ENCODE measurements at places on chromosomes 6 and 20.
A peak's percentile ranks its signal among the peaks of the same experiment; 100 is the strongest.

DNA sequence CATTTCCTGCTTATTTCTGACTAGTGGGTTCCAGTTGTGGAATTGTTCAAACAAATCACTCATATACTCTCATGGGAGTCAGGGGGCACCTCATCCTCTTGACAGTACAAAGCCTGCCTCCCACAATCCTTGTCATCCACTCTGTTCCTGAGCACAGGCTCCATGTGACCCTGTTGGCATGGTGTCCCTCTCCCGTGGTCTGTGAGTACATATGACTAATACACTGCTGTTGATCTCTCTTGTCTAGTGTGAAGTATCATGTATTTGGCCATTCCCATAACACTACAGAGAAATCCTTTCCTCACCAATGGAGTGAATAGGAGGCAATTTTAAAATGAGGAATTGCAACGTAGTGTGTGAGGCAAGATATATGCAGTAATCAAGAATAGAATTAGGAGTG is 185.3 kb downstream of the OGFRL1 start:
- no peak for DNase-seq

DNA sequence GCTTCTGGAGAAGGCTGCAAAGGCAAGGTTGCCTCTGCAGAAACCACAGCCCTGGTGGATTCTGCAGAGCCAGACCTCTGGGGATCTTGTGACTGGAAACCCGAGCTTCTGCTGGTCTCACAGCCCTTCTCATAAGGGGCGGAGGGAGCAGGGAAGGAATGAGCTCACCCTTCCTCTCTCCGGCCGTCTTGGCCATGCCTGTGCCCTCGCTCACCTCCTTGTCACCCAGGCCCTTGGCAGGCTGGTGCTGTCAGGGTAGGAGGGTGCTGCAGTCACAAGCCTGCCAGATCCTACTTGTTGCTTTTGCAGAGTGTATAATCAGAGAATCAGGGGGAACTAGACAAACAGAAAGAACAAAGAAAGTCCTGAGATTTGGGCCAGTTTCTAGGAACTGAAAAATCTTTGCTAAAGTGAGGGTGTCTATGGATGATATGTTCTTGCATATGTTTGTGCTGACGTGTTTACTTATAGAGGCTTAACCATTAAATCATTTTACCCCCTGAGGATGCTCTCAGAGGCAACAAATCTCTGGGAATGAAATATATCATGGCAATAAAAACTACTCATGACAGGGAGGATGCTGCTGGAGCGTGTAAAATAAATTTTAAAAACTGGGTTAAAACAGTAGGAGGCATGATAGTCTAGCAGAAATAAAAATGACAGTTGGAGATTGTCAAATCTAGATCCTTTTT is 244.9 kb upstream of the SOX4 start:
- DNase-seq: peak; percentile 64

GRCh38 chr6:41053041-41053440 is at the start of gene APOBEC2:
APOBEC2 (plus strand) TSS chr6:41053202; CDS start chr6:41053348, 146 bp downstream.
- DNase-seq: no peak

DNA sequence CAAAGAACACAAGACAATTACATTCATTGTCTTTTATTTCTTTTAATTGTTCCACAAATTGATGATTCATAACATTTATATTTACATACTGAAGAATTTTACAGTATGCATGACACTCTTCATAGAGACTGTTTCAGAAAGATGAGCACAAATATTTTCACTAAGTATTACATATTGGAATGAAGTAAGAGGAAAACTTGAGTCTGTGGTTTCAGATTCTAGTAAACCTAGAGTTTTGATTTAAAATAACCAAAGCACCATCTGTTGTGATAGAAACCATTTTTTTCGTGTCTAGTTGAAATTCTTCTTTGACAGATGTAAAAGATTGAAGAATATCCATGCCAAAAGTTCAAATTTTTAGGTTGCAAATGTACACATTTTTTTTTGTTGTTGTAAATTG is 32.1 kb upstream of the OPN5 start:
- no peak for DNase-seq

DNA sequence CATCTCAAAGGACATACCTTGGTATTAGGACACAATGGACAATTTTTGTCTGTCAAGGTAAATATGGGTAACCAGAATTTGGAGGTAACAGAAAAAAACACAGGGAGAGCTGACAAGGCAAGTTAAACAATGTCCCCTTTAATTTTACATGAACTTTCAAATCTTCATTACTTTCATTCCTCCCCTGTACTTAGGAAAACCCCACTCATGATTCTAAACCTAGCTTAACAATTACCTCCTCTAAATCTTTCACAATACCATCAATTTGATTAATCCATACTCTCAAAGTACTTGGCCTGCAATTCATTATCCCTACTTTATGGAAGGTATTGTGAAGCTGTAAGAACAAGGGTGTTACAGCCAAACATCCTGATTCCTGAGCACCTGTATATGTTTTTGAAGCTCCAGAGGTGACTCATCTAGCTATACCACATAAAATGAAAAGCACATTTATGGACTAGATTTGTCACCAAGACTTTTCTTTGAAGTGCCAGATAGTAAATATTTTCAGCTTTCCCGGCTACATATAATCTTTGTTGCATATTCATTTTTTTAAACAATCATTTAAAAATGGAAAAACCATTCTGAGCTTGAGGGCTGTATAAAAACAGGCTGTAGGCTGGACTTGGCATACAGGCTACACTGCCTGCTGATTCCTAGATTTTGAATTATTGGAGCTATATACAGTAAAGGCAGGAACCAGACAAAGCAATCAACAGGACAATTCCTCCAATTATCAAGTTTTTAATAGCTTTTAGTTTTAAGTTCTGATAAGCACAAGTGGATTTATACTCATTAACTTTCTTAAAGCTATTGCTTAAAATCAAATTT is 22.9 kb downstream of the DEK start:
- DNase-seq: no peak

GRCh38 chr6:36985417-36985807 is 584 bp downstream of the MTCH1 start:
- no peak for DNase-seq

DNA sequence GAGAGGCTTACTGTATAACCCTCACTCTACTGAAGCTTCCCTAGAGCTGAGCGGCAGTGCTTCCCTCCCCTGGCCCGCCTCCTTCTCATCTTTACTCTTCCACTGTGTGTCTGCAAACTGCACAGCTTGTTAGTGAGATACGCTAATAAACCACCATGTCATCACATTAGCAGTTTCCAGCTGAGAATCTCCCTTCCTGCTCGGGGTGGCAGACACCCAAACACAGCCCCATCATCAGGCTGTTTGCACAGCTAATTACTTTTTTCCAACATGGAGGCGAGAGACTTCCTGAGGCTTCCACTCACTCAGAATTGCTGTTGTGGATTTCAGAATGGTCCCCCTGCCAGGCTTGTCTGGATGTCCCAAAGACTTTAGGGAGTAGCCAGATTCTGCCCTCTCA is 444.9 kb upstream of the SULF2 start:
- DNase-seq: no peak

DNA sequence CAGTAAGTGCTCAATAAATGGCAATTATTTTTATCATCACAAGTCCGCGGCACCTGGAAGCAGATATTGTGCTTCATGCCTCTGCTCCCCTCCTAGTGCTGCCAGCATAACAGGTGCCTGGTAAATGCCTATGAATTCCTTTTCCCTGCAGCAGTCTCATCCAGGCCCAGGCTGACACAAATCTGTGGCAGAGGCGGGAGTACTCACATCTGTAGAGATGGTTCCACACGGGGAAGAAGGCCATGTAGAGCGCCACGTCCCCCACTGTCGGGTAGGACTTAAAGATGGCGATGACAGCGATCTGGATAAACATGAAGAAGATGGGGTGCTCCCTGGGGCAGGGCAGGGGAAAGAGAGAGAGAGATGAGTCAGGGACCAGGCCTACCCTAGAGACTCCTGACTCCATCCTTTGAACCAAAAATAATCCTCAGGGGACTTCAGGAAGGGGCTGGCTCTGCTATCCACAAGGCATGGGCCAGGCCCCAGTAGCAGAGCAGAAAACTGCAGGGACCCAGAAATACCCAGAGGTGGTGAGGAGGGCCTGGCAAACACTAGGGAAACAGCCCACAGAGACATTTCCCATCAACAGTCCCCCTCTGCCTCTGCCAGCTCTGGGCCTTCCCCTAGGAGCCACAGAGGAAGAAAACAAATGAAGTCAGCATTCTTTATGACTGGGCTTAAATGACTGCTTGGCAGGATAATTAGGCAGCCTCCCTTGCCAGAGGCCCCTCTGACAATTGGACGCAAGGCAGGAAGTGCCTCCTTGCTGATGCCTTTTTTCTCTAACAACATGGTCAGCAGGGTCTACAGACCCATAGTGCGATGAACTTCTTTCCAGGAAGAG is 23.0 kb downstream of the MAP1LC3A start:
- DNase-seq: no peak

- no peak for DNase-seq
Observed at GRCh38 chr6:84193114-84193708, 34.2 kb downstream of the CEP162 start.

DNA sequence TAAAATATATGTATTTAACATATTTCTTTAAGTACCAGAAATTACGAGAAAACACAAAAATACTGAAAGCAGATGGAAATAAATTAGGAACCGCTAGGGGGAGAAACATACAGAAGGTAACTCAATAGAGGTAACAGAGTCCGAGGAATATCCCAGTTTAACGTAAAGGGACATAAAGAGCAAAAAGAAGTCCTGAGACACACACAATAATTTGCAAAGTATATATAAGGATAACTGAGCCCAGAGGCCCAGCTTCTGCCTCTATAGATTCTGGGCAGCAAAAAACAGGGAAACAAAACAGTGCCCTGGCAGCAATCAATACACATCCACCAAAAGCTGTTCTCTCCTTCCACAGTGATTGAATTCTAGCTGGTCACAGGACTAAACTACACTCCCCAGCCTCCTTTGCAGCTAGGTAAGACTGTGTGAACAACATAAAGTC is 15.1 kb downstream of the TBC1D32 start:
- no peak for DNase-seq

DNA sequence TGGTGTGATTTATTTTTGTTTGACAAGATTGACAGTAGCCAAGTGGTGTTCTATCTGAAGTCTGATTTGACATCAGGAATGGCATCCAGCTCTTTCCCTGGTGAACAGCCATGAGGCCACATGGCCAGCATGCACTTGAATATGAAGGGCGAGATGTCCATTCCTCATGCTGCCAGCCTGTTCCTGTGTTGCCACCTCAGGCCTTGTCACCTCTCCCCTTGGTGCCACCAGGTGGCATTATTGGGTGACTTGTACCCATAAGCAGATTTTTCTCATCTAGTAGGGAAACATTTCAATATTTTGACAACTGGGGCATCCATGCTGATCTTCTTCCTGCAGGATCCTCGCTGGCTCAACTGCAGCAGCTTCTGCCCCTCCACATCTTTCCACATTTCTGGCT is 199.1 kb downstream of the ERMARD start:
- no peak for DNase-seq

GRCh38 chr6:169142538-169142844 is 111.2 kb downstream of the THBS2 start:
- no peak for DNase-seq

DNA sequence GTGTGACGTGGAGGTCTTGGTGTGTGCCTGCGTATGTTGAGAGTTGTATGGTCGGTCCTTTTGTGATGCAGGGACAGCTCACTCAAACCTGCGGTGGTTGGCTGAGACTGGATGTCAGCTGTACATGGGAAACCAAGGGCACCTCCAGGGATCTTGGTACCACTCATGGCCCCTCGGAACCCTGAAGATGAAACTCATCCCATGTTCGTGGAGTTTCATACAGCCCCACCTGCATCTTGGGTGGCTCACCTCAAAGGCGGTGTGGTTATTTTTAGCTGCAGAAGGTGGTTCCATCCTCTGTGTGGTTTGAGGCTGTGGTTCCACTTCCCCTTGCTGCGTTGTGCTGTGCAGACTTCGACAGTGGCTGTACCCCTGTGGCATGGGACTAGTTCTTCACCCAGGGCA is 52.6 kb upstream of the SLC22A1 start:
- DNase-seq: no peak

GRCh38 chr20:46330072-46330763 is 21.9 kb upstream of the CDH22 start:
- DNase-seq: no peak

DNA sequence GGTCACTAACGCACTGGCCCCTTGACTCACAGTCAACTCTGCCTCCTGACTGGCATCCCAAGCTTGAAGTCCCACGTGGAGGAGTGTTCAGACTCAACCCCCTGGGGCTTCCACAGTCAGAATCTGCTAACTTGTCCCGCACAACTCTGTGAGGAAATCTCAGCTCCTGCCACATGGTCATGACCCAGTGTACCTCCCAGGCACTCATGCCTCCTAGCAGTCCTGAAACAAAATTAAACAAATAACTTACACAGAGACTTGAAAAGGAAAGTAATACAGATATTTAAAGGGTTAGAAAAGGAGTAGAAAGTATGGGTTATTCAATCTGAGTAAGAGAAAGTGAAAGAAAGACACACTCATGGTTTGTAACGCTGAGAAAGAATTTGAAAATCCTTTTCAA is 134.9 kb downstream of the GMDS start:
- no peak for DNase-seq

DNA sequence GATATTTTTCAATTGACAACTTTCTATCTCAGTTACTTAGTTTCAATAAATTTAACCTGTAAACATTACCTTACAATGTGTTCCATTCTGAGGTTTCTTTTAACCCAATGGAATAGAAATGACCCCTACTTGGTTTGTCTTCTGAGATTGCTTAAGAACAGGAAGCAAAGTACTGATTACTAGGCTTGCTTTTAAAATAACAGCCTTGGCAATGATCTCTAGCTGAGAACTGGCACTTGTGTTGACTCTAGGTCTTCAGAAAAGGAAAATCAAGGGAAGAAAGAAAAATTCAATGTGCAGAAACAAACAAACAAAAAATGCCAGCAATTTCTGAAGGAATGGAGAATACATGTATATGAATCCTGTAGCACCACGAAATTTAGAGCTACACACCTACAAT is 66.1 kb downstream of the SYNE1 start:
- DNase-seq: no peak

- DNase-seq: no peak
Observed at GRCh38 chr6:154301839-154302752, 54.5 kb downstream of the IPCEF1 start.

GRCh38 chr6:422433-423054 is 31.0 kb downstream of the IRF4 start:
- no peak for DNase-seq

GRCh38 chr6:11509471-11509870 is 28.1 kb upstream of the TMEM170B start:
- DNase-seq: no peak

DNA sequence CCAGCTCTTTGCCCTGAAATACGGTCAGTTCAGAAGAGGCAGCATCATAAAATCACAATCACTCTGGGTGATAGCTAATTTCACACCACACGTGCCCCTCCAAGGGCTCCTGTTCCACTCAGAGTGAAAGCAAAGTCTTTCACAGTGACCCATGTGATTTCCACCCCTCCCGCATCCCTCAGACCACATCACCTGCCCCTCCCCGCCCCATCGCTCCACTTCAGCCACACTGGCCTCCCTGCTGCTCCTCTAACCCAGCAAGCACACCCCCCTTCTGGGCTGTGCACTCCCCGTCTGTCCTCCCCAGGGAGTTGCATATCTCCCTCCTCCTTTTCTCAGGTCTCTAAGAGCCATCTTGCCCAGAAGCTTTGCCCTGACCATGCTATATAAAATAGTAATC is 74.5 kb downstream of the PSMG4 start:
- DNase-seq: no peak

GRCh38 chr6:2986722-2987221 is 12.9 kb upstream of the NQO2 start:
- no peak for DNase-seq

- DNase-seq: no peak
Observed at GRCh38 chr6:99353126-99353525, 3.7 kb upstream of the FAXC start.

- no peak for DNase-seq
Observed at GRCh38 chr6:2384528-2384927, 139.1 kb upstream of the GMDS start.

GRCh38 chr6:111921103-111921502 is 47.9 kb upstream of the FYN start:
- no peak for DNase-seq

All from right kidney (tissue), 9 donors.